Choroid plexus epithelial cell (primary cell): ENCODE measurements at places on chromosomes 11 and 22.
A peak's percentile ranks its signal among the peaks of the same experiment; 100 is the strongest.

DNA sequence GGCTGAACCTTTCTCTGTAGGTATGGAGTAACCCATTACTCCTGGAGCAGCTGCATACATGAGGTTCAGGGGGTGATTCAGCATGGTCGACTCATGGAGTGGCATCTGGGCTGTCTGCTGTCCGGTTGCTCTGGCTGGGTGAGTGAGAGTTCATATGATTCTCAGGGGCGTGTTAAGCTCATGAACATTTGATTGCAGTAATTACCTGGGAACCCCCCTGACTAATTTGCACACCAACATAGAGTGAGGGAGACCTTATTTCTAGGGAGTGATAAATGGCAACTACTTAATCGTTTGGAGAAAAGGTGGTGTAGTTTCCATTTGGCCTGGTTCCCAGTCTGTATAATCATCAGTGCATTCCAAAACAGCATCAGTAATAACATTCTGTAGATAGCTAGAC lies 661.9 kb downstream of the ETS1 start:
- peak; percentile 15 for DNase-seq

DNA sequence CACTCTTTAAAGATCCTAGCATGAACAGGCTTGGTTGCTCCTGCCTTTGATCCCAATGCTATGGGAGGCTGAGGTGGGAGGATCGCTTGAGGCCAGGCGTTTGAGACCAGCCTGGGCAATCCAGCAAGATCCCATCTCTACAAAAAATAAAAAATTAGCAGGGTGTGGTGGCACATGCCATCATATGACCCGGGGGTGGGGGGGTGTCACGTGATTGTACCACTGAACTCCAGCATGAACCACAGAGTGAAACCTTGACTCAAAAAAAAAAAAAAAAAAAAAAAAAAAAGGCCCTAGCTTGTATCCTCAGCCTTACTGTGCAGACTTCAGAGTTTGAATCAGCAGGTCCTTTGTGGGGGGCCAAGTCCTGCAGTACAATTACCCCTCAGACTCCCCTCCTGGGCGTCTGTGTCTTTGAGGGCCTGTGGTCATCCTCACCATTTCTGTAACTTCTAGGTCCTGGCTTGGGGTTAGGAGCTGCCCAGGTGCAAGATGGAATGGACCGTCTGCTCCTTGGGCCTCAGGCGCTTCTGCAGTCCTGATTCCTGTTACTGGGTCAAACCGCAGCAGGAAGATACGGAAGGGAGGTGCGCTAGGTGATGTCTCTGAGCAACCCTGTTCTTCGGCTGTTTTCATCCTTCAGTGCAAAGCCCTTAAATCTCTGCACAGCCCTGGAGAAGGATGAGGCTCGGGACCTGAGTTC lies 208.1 kb downstream of the CTTN start:
- no peak for DNase-seq

GRCh38 chr11:123228496-123229163 lies 33.6 kb upstream of the CLMP start:
- peak; percentile 52 for DNase-seq

DNA sequence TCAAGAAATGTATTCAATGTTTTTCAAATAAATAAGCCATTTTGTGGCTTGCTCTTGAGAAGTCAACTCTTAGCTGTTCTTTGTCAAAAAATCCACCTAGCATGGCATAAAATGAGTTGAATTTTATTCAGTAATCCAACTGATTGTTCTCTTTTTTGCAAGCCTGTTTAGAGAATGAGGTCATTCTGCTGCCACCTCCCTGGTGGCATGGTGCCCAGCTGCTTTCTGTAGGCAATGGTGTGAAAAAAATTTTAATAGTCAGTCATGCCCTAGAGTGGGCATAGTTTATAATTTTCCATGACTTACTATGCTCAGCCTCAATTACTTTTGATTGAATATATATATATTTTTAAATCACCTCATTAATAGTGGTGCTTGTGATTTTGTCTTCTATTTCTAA lies 177.2 kb downstream of the INSC start:
- DNase-seq = no peak

DNA sequence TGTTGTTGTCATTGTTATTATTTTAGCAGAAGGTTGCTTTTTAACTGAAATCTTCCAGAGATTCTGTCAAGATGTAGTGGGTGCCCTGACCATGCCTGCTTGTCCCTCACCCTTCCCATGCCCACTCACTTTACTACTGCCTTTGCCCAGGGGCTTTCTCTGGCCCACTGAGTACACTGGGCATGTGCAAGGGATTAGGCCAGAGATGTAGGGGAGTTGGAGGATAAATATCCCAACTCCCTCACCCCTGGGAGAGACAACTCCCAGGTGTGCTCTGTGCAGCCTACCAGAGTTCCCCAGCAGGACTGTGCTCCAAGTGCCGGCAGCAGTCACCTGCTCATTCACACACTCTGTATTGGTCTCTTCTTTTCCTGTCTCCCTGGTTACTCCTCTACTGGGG lies 559.1 kb downstream of the MIAT start:
- DNase-seq = no peak

DNA sequence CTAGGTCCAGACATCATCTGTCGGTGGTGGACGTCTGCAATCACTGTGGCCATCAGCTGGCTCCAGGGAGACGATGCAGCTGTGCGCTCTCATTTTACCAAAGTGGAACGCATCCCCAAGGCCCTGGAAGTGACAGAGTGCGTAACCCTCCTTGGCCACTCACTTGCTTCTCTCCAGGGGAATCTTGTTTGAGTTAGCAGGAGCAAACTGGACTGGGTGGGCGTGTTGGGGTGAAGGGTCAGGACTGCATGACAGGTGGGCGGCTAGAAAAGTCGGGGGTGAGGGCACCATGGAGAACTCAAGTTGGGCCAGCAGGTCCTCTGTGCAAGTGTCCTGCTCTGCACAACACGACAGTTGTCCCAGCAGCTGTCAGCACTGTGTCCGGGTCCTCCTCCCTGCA lies 16.2 kb downstream of the SHISA8 start:
- no peak for DNase-seq

DNA sequence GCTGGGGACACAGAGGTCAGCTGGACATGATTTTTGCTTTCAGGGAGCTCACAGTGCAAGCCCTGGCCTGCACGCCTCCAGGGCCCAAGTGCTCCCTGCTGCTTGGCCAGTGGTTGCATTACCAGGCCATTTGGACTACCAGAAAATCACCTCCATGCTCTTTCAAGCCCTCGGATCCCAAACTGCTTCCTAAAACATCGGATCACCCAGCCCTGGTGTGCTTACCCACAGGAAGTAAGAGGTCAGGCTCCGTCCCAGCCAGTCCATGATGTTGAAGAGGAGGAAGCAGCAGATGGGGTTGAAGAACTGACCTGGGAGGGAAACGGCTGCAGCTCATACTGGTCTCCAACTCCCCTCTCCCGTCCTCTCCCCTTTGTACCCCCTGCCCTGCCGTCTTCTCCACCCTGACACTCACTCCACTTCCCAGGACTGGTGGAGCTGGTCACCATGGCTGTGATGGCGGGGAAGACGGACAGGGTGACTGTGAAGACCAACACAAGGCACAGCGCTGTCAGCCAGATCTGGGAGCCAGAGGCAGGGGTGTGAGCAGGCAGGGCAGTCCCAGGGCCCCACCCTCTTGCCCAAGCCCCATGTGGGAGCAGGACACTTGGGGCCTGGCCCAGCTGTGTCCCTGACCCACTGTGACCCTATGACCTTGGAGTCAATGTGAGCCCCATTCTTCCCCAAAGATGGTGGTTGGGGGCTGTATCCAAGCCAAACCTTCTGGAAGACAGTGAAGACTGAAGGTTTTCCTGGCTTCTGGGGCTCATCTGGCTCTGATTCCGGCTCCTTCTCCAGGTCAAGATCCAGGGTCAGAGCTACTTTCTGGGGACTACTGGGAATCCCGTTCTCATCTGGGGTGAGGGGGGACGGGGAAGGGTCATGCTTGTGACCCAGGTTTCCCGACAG lies 5.6 kb downstream of the SLC29A2 start:
- DNase-seq = no peak

DNA sequence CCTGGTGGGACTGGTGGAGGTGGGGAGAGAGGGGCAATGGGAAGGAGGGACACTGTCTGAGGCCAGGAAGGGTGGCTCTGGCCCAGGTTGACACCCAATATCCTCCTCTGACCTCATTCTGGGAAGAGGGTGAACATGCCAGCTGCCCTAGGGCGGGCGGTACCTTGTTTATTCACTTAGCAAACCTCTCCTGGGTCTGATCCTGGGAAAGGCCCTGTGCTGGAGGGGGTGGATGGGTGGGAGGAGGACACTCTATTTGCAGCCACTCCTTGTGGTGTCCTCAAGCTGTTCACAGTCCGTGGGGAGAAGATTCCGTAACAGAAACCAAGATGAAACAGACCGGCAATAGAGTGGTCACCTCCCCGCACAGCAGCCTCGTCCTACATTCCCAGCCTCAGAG lies 49.7 kb upstream of the EIF3D start:
- DNase-seq = no peak

- DNase-seq = no peak
Measured at GRCh38 chr11:61092280-61092766, 10.0 kb upstream of the CD5 start.

- DNase-seq = no peak
Measured at GRCh38 chr22:38172832-38173640, 8.6 kb downstream of the PLA2G6 start.

DNA sequence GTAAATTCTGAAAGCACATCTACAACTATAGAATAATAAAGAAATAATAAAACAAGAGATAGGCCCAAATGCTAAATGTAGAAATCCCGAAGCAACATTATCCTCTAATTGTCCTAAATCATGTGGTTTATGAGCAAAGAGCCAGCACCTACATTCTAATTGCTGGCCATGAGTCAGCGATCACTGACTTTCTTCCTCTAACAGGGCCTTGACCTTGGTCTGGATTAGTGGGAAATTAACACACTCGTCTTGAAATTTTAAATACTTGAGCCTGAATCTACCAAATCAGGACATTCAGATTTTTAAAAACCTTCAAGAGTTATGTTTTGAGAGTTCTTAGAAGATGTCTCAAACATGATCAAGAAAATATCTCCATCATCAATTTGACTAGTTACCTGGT lies 727.6 kb downstream of the METTL15 start:
- DNase-seq = peak; percentile 68

GRCh38 chr11:67369275-67369674 lies 4.1 kb downstream of the CLCF1 start:
- no peak for DNase-seq
